RPMI7951 (cell line): ENCODE measurements at places on chromosomes 3 and 15. TPM values are rescaled to one million over a fixed set of nuclear protein-coding genes. Genes with fewer than 3 reads are reported as not detected.

FAM107A gene
- not detected in 2 replicates for total RNA-seq

GOLGA6A gene
- not detected in 2 replicates for total RNA-seq

FRMD4B gene
- 2.6 TPM in 2 replicates for total RNA-seq

MAP1A gene
- 1.6 and 2.4 TPM in 2 replicates for total RNA-seq

KLHL40 gene
- total RNA-seq, result not detected in 2 replicates

PPARG gene
- total RNA-seq, result 7.8 and 8.1 TPM in 2 replicates

IGF1R gene
- total RNA-seq, result 3.0 and 5.9 TPM in 2 replicates

SLMAP gene
- 38.9 and 48.4 TPM in 2 replicates for total RNA-seq

THBS1 gene
- total RNA-seq, result 593 and 598 TPM in 2 replicates

SGO1 gene
- 26.0 and 33.8 TPM in 2 replicates for total RNA-seq

GABRR3 gene
- not detected in 2 replicates for total RNA-seq

ADAMTSL3 gene
- not detected in 2 replicates for total RNA-seq

LYZL4 gene
- 1.5 and 1.6 TPM in 2 replicates for total RNA-seq

KBTBD13 gene
- total RNA-seq, result not detected in 2 replicates

SKOR1 gene
- total RNA-seq, result not detected in 2 replicates

SLC22A13 gene
- total RNA-seq, result 0.29 TPM in 1 of 2 replicates, not detected in the other

KPNA4 gene
- 22.3 and 27.8 TPM in 2 replicates for total RNA-seq

SAXO2 gene
- under 0.01 TPM in 1 of 2 replicates, not detected in the other for total RNA-seq

CCR2 gene
- total RNA-seq, result not detected in 2 replicates

SLC28A2 gene
- total RNA-seq, result not detected in 2 replicates

CHP1 gene
- 87.7 and 92.7 TPM in 2 replicates for total RNA-seq

CKMT1B gene
- total RNA-seq, result not detected in 2 replicates
